ENCODE measurements at places on chromosomes 5 and 9.
A peak's percentile ranks its signal among the peaks of the same experiment; 100 is the strongest.

DNA sequence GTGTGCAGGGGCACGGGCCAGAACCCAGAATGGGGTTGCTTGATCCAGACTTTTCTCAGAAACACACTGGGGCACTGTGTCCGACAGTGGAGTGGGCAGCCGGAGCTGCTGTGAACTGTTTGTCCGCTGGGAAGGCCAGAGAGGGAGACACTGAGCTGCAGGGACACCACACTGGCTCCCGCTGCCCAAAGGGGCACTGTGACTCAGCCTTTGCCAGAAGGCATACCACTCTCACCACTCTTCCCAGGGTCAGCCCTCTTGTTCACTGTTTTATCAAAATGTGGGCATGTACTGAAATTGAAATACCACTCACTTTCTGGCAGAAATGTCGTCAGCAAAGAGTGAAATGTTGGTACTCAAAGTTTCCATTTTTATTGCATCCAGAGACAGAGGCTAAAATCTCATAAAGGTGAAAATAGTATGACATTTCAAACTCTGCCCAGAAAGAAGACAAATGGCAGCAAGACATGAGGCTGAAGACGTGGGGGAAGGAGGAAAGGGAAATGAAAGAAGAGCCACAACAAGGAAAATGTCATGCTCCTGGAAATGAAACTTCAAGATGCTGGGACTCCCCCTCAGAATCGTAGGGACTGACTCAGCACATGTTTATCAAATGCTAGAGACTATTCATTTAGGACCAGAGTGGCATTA, 4.5 kb upstream of the IL7R start:
- DNase-seq, result peak; percentile 25

GRCh38 chr5:54534191-54535004, 16.8 kb downstream of the SNX18 start:
- DNase-seq, result no peak

- DNase-seq, result no peak
Observed at GRCh38 chr5:140301136-140301535, 1.8 kb downstream of the PFDN1 start.

DNA sequence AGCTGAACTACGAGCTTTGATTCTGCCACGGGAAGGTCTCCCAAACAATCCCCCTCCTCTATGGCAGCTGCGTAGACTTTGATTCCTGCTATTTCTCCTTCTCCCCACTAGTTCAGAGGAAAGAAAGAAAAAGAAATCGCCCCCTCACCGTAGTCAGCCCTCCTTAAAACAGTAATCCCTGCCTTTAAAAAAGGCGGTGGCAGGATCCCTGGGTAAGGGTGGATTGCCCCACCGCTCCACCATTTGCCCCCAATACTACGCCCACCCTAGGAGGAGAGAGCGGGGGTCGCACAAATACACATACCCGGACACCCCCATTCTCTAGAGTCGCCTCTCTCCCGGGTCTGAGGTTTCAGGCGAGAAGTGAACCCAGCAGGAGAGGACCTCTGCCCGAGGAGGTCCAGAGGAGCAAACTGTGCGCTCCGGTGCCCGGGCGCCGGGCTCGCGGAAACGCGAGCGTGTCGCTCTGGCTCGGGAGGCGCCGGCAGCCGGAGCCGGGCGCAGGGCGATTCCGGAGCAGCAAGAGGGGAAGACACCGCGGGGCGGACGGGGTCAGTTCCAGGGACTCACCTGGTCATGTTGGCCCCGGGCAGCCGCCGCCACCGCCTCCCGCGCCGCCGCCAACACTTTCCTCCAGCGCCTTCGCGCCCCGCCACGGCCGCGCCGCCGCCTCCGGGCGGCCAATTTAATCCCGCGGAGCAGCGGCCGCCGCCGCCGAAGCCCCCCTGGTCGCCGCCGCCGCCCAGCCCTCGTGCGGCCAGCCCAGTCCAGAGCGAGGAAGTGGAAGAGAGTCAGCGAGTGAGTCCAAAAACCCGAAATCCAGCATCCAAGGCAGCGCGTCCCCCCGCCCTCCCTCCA, 1057.7 kb upstream of the DMAC1 start:
- DNase-seq, result no peak

GRCh38 chr5:117590944-117591343, 1016.3 kb upstream of the SEMA6A start:
- no peak for DNase-seq

DNA sequence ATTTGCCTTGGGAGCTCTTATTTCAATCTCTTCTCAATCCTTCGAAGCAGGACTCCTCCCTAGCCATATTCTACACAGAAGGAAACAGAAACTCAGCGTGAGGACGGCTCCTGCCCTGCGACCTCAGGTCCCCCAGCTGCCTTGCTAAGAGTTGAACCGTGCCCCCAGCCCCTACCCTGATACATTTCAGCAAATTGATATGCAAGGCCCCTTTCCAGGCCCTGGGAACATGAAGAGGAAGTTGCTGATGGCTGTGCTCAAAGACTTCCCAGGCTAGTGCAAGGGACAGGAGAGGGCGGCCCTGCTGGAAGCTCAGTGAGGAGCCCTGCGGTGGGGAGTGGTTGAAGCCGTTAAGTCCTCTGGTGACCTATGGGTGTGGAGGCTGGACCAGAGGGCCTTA, 41.5 kb downstream of the BOD1 start:
- no peak for DNase-seq

DNA sequence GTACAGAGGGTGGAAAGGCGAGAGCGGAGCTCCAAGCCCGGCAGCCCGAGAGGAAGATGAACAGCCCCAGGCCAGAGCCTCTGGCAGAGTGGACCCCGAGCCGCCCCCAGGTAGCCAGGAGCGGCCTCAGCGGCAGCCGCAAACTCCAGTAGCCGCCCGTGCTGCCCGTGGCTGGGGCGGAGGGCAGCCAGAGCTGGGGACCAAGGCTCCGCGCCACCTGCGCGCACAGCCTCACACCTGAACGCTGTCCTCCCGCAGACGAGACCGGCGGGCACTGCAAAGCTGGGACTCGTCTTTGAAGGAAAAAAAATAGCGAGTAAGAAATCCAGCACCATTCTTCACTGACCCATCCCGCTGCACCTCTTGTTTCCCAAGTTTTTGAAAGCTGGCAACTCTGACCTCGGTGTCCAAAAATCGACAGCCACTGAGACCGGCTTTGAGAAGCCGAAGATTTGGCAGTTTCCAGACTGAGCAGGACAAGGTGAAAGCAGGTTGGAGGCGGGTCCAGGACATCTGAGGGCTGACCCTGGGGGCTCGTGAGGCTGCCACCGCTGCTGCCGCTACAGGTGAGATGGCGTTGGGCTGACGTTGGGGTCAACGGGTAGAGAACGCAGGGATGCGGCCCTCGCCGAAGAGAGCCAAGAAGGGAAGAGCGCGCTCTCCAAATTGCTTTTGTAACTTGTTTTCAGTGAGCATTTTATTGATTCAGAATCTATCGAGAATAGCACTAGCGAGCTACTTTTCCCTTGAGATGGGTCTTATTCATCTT, at the start of gene PTGER4:
TSS of gene PTGER4 (plus strand) at position 3 of the 769 bp plus-strand sequence. CDS start 1,079 bp downstream, outside the sequence.
- no peak for DNase-seq

DNA sequence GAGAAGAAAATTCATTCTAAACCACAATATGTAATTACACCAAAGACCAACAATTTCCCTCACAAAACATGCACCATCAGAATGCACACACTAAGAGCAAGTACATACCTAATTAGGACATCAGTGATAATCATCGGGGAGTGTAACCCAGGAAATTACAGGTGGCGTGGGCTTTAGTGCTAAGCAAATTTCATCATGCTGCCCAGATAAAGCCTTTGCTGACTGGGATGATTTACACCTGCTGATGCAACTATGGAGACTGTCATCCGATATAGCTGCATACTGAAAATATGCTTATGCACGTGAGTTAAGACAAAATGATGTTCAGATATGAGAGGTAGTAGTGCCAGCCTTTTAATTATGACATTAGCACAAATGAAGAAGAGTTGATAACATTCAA, 123.2 kb downstream of the DCP2 start:
- no peak for DNase-seq

GRCh38 chr9:122888480-122888879, 16.7 kb downstream of the RC3H2 start:
- DNase-seq, result no peak

GRCh38 chr5:9173281-9174048, 372.4 kb downstream of the SEMA5A start:
- DNase-seq, result no peak

DNA sequence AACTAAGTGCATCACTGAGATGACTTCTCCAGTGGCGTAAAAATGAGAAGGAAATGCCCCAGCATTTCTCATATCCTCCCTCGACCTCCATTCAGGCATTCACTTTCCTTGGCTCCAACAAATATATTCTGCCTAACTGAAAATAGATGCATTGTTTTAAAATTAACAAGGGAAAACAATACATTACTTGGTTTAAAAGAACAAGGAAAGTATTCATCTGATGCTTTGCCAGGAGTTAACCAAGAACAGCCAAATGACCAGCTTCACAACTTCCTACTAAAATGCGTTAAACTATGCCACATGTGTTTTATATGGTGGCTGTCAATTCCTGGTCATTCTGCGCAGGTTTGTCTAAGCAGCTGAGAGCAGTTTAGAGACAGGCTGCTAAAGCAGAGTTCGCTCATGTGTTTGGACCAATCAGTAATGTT, 121.4 kb downstream of the GNAQ start:
- DNase-seq, result no peak

DNA sequence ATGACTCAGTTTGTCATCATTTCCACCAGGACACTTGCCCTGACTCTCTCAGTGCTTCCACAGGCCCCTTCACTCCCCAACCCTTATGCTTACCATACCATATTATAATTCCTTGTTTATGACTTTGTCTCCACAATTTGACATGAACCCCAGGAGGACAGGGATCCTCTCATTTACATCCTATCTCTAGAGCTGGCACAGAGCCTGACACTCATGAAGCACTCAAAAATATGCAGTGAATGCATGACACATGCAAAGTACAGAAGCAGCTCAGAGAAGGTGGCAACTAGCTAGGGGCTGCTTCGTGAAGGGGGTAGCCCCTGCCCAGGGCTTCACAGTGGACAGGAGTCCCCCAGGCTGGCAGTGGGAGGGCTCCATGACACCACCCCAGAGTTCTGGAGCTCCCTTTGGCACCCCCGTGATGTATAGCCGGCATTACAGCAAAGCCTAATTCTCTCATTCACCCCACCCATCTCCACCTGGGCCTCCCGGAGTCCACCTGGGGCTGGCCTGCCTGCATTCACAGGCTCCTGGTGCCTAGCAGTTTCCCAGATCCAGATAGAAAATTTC, 112.0 kb upstream of the SPOCK1 start:
- no peak for DNase-seq

GRCh38 chr5:181053488-181054121, 13.5 kb downstream of the BTNL9 start:
- no peak for DNase-seq

GRCh38 chr9:129677456-129677855, 12.0 kb downstream of the PRRX2 start:
- DNase-seq, result no peak

GRCh38 chr5:54602475-54602874, 84.9 kb downstream of the SNX18 start:
- DNase-seq, result no peak

DNA sequence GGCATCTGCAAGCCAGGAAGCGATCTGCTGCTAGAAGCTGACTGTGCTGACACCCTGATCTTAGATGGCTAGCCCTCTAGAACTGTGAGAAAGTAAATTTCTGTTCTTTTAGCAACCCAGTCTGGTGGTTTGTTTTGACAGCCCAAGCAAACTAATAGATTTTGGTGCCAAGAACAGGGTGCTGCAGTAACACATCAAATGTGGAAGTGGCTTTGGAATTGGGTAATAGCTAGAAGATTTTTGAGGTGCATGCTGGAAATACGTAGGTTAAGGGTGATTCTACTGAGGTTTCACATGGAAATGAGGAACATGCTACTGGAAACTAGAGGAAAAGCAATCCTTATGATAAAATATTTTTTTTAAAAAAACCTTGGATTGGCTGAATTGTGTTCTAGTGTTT, 153.5 kb upstream of the SH3GL2 start:
- DNase-seq, result no peak

DNA sequence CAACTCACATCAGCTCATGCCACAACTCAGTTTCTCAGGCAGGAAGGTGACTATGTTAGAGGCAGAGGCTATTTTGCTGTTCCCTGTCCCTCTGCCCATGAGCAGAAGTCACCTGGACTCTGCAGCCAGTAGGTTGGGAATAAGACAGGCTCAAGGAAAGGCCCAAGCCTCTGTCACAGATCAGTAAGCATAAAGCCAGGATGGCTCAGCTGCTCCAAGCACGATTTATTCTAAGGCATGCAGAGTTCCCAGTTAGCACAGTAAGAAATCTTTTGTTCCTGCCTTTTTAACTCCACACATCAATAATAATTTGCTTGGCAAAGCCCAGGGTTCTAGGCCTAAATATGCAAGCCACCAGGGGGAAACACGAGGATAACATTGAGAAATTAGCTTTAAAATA, 249.0 kb upstream of the ADRA1B start:
- no peak for DNase-seq

DNA sequence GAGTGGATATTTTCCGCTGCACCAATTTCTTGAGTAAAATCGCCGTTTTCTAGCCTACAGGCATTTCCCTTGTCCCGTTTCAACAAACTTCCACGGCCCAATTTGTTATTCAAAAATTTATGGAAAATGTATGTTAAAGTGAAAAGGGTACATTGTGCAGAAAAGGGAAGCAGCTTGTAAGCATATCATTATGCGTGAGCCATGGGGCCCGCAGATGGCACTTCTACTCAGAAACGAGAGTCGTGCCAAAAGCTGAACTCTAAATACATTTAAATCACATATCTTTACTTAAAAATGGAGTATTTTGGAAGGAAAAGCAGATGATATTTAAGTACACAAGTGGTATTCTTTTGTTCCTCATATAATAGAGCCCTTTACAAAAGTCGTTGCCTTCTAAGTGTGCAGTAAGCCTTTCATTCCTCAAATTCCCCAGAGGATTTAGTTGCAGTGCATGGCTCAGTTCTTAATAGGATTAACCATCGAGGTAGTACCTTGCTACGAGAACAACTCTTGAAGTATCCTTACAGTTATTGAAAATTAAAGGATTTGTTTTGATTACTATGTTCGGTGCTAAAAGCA, 1227.2 kb upstream of the WWC1 start:
- DNase-seq, result no peak

DNA sequence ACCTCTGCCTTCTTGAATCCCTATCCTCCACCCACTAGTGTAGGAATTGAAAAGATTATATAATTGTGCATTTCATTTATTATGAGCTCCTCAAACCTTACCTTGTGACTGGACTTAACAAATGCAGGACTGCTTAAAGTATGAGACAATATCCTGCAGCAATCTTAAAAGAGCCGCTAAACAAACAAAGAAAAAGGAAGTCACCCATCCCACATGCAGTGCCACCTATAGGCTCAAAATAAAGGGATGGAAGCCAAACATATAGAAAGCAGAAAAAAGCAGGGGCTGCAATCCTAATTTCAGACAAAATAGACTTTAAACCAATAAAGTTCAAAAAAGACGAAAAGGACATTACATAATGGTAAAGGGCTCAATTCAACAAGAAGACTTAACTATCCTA, 8.7 kb downstream of the PCAT7 start:
- no peak for DNase-seq

GRCh38 chr5:54357408-54358058, 47.2 kb upstream of the ARL15 start:
- no peak for DNase-seq
